Right cardiac atrium (tissue), 5 donors: ENCODE measurements at places on chromosomes 12 and 14. TPM values are rescaled to one million over a fixed set of nuclear protein-coding genes. Genes with fewer than 3 reads are reported as not detected.

- DNase-seq: no peak
Measured at GRCh38 chr12:132608231-132609171, 1.9 kb downstream of the LRCOL1 start.

GRCh38 chr12:67509666-67510386 lies 138.7 kb upstream of the DYRK2 start:
- no peak for DNase-seq

DNA sequence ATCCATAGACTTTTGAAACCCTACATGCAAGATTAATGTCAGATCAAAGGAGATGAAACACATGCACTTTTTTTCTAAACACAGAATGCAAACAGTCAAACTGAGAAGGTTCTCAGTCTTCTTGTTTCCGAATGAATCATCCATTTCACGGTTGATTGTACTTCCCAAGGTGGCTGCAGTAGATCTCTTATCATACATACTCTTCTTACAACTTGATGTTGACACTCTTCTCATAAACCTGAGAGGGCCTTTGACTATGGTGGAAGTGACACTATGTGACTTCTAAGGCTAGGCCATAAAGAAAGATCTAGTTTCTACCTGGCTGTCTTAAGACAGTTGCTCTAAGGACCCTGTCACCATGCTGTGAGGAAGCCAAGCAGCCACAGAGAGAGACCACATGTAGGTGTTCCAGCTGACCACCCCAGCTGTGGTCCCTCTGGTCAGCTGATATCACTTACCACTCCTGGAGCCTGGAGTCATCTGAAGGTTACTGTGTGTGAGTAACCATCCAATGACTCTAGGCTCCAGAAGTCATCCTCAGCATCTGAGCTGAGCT lies 67.2 kb upstream of the HMGA2 start:
- DNase-seq: no peak

Gene CORO1C
- 24.8 TPM for polyA plus RNA-seq
